ENCODE measurements at places on chromosomes 7 and 10. TPM values are rescaled to one million over a fixed set of nuclear protein-coding genes. Genes with fewer than 3 reads are reported as not detected.

DNA sequence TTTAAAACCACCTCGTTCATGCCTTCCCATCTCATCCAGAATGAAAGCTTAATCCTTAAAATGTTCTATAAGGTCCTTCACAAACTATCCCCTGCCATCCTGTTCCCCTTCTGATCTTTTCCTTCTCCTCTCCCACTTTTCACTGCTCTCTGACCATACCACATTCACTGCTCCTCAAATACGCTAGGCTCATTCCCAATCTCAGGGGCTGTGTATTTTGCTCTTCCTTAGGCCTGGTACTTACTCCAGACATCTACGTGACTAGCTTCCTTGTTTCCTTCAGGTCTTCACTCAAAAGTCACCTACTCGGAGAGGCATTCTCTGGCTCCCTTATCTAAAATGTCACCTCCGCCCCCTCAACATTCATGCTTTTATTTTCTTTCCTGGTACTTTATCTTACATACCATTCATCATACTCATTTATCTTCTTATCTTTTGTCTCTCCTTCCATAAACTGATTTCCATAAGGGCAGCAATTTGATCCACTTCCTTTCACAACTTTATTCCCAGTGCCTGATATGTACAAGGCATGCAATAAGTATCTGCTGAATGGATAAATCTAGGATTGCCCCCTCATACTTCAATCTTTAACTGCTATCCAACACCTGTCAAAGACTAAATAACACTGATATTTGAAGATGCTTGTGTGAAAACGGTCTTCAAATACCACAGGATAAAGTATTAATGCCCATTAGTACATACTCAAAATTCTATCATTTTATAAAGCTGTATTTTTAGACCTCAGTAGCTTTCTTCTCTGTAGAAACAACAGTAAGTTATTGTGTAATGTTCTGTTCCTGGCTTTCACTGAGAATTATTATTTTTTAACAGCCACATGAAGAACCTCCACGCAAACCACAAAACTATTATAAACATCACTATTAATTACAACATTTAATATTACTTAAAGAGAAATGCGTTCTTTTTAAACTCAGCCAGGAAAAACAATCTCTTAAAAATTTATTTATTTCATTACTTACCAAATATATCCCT, 27.0 kb downstream of the JMJD1C start:
- no peaks in the 10 kb centered on the region for H3K36me3 ChIP-seq
- H3K27me3 ChIP-seq = no peaks in the 10 kb centered on the region
- no peak overlapping the region for H3K4me3 ChIP-seq
- peak; percentile 57 for DNase-seq
- H3K27ac ChIP-seq = peak overlapping the region; percentile 26

DNA sequence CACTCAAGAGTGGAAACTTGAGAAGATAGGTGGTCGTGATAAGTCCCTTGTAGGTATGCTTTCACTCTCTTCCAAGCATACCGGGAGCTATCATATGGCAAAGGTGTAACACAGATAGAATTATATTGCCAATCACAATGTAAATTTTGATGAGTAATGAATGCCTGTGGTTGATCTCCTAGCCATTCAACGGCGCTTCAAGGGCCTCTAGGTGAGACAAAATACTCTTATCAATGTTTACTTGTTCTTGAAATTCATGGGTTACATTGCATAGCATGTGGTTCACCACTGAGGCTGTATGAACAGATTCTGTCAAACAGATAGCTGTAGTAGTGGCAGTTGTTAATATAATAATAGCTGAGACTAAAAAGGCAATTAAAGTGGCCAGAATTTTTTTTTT, 82.4 kb downstream of the THSD7A start:
- H3K36me3 ChIP-seq = no peaks in the 10 kb centered on the region
- H3K27ac ChIP-seq = no peak overlapping the region
- H3K4me3 ChIP-seq = no peak overlapping the region
- H3K4me1 ChIP-seq = no peaks in the 10 kb centered on the region
- DNase-seq = no peak

- DNase-seq = no peak
- no peaks in the 10 kb centered on the region for H3K36me3 ChIP-seq
- H3K4me1 ChIP-seq = peaks cover 9% of the 10 kb centered on the region
- H3K27me3 ChIP-seq = no peaks in the 10 kb centered on the region
Observed at GRCh38 chr7:133911724-133912123, 215.4 kb upstream of the LRGUK start.

DNA sequence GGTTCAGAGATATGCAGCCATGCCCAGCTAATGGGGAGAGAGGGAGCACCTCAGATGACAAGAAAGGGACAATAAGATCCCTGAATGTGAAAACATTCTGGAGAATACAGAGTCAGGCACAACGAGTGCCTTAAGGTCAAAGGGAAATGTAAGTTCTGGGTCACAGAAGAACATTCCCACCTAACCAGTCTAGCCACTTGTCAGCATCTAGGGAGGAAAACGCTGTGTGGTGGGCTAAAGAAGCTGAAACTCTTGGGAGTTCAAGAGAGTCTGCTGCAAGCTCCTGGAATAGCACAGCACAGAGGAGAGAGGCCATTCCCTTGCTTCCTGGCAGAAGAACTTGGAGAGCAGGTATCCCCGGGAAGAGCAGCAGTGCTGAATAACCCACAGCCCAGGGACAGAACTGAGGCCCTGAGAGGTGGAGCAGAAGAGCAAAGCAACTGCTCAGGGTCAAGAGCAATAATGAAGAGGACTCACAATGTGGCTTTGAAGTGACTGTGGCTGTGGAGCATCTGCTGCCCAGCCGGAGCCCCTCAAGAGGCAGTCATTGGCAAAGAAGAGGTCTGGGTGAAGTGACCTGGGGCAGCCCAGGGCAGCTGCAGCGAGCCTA, 182.3 kb downstream of the NPSR1 start:
- H3K36me3 ChIP-seq = no peaks in the 10 kb centered on the region
- peaks cover 2% of the 10 kb centered on the region for H3K27me3 ChIP-seq
- H3K4me3 ChIP-seq = no peak overlapping the region
- no peak overlapping the region for H3K27ac ChIP-seq

DNA sequence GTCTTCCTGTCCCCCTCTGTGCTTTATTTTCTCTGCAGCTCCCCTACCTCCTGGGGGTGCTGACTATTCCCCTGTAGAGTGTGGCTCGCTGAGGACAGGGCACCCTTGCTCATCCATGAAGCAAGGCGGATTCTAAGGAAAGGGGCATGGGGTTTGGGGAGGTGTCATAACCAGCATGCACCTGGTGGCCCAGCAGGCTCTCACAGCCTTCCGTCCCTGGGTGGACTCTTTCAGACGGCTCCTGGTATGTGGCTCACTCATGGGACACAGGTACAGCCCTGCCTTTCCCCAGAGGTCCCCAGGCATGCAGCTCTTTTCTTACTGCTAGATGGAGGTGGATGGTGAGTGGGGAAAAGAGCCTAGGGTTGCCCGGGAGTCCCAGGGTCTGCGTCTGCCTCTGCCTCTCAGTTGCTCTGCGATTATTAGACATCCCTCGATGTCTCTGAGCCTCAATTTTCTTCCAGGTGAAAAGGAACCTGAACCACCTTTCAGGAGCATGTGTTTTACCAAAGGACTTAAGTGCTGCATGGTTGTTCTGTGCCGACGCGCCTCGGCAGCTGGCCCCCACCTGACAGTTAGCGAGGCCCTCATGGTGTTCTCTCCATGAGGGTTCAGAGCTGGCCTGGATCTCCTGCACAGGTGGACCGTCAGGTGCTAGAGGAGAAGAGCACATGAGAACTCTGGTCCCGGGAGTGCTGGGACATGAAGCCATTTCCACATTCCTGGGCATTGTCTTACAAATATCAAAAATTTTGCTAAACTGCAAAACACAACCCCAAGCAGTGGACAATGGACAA, 172.5 kb upstream of the SHH start:
- no peaks in the 10 kb centered on the region for H3K36me3 ChIP-seq
- H3K4me3 ChIP-seq = no peak overlapping the region
- DNase-seq = no peak
- H3K27ac ChIP-seq = no peak overlapping the region

- H3K36me3 ChIP-seq = no peaks in the 10 kb centered on the region
- DNase-seq = no peak
- H3K27ac ChIP-seq = no peak overlapping the region
- no peaks in the 10 kb centered on the region for H3K4me1 ChIP-seq
- no peaks in the 10 kb centered on the region for H3K27me3 ChIP-seq
- H3K4me3 ChIP-seq = no peak overlapping the region
Observed at GRCh38 chr7:69814421-69814962, 216.2 kb downstream of the AUTS2 start.

- peaks cover 9% of the 10 kb centered on the region for H3K4me1 ChIP-seq
- DNase-seq = peak; percentile 31
- H3K4me3 ChIP-seq = no peak overlapping the region
- no peaks in the 10 kb centered on the region for H3K27me3 ChIP-seq
Observed at GRCh38 chr10:91672021-91672608, 39.2 kb upstream of the PPP1R3C start.

DNA sequence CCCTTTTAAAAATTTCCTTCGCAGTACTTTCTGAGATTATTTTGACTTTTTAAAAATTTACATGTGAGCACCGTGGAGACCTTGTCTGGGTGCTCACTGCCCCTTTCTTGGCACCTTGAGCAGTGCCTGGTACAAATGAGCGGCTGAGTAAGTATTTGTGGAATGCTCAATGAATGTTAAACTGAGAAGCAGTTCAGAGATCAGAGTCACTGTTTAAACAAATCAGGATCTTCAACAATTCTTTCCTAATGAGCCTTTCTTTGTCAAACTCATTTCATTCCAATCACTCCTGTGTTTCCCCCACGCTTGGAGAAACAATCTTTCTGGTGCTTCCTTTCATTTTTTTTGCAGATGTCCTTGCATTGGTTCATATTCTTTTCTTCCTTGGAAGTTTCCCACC, 611.3 kb upstream of the GALNT17 start:
- H3K27ac ChIP-seq = no peak overlapping the region
- H3K27me3 ChIP-seq = no peaks in the 10 kb centered on the region
- H3K4me3 ChIP-seq = no peak overlapping the region
- no peaks in the 10 kb centered on the region for H3K36me3 ChIP-seq

GRCh38 chr7:135190703-135191102, 20.2 kb upstream of the CYREN start:
- no peaks in the 10 kb centered on the region for H3K27me3 ChIP-seq
- peaks cover 2% of the 10 kb centered on the region for H3K36me3 ChIP-seq
- H3K4me1 ChIP-seq = no peaks in the 10 kb centered on the region
- DNase-seq = no peak
- H3K27ac ChIP-seq = no peak overlapping the region

DNA sequence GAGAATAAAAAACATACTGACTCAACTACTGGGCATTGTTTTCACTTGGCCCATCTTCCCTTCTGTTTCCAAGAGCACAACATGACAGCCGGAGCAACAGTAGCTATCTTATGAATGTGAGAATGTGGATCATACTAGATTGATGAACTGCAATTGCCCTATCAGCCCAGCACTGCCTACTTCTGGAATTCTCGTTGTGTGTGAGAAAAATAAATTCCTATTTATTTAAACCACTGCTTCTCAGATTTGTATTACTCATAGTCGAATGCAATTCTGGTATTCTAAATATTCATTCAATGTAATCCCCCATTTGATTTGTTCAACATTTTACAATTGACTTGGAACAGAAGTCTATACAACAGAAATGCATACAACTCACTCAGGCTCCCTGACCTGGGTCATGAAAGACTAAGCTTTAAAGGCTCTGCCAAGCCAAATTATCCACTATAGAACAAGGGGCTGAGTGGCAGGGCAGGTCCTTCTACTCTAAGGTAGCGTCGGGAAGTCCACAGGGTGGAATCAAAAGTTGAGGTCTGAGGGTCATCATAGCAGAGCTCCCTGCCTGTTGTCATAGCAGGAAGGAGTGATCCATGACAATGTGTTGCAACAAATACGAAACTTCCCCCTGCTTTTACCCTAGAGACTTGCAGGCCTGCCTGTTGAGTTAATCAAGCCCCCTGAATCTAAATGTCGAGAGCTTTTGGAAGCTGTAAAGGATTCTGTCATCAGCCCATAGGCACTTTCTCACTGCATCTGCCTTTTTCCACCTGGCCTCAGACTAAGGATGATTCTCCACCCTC, 12.4 kb upstream of the JAZF1 start:
- peaks cover 6% of the 10 kb centered on the region for H3K27me3 ChIP-seq
- H3K4me3 ChIP-seq = no peak overlapping the region
- H3K4me1 ChIP-seq = no peaks in the 10 kb centered on the region
- H3K36me3 ChIP-seq = no peaks in the 10 kb centered on the region
- H3K27ac ChIP-seq = no peak overlapping the region

DNA sequence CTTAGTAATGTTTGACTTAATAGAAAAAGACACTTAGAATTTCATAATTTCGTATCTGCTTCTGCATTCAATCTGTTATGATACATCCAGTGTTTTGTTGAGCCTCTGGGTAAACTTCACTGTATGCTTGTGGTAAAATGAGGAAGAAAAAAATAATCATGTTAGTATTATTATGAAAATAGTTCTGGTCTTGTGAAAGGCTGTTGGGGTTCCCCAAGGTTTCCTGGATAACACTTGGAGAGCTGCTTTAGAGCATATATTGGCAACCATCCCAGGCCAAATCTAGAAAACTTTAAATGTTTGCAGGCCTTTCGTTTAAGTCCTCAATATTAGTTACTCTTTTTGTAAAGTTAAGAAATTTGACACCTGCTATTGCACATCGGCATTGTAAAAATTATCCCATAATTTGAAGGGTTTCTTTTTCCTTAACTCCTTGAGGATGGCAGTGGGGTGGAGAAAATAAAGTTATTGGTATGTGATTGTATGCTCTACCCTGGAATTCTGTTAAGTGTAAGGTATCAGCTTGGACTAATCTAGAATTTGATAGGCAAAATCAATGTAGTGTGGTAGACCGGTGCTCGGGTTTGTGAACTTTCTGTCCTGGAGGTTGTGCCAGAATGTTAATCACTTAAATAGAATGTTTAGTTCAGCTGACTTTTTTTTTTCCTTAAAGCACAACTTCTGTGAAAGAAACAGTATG, 54.5 kb downstream of the WAC start:
- no peak overlapping the region for H3K4me3 ChIP-seq
- peaks cover 23% of the 10 kb centered on the region for H3K36me3 ChIP-seq
- peaks cover 5% of the 10 kb centered on the region for H3K4me1 ChIP-seq
- H3K27me3 ChIP-seq = no peaks in the 10 kb centered on the region
- peak; percentile 34 for DNase-seq

DNA sequence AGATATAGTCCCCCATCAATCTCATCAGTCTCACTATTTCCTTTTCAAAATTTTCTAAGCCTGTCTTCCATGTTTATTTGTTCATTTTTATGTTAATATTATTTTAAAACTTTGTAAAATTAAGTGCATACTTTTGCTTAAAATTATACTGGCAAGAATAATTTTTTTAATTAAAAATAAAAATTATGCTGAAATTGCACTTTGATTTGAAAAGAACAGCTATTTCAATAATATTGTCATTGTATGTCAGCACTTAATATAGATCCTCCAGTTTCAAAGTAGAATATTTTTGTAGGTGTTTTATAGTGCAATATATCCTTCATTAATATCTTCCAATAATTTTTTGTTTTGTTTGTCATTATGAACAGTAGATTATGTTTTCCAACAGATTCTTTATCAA, 99.0 kb upstream of the MAGI2 start:
- no peak for DNase-seq
- no peaks in the 10 kb centered on the region for H3K36me3 ChIP-seq
- no peak overlapping the region for H3K4me3 ChIP-seq
- H3K4me1 ChIP-seq = no peaks in the 10 kb centered on the region
- no peak overlapping the region for H3K27ac ChIP-seq
- no peaks in the 10 kb centered on the region for H3K27me3 ChIP-seq

GRCh38 chr7:120996333-120996987, 7.9 kb downstream of the CPED1 start:
- peaks cover 2% of the 10 kb centered on the region for H3K27me3 ChIP-seq
- no peaks in the 10 kb centered on the region for H3K36me3 ChIP-seq
- H3K4me3 ChIP-seq = no peak overlapping the region
- DNase-seq = peak; percentile 85
- H3K27ac ChIP-seq = no peak overlapping the region

Gene PRR15
- 6.3 TPM for polyA plus RNA-seq

Gene LIPM
- polyA plus RNA-seq = not detected

Gene GATA3
- 7.2 TPM for polyA plus RNA-seq
